Fibroblast of skin of right quadriceps (primary cell): ENCODE measurements at places on chromosomes 6 and 20.
A peak's percentile ranks its signal among the peaks of the same experiment; 100 is the strongest.

DNA sequence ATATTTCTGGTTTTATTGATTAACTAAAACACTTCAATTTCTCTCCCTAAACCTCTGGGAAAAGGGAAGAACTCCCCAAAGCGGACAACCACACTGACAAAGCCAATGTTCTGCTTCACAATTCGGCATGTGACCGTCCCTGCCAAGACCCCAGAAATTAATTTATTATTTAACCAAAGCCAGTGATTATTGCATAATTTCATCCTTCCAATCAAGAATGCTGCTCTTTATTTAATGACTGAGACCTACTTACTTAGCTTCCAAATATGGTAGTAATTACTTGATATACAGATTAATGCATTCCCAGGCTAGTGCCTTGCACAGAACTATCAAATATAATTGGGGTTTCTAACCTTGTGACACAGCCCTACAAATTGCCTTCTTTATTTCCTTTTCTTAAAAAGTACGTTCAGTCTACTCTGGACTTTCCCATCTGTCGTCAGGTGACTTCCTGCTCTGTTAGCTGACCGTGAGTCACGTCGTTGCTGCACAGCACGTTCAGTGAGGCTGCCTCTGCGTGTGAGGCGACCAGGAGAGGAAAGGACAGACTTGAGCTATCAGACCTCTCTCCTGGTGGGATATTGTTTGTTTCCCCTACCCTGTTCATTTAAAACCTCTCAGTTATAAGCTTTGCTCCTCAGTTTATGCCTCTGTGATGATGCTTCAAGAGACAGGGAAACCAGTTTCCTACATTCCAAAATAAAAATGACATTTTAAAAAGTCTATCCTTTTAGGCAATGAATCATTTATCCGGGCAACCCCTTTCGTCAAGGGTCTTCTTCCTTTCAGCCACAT, 55.7 kb upstream of the TNFAIP3 start:
- peak; percentile 74 for DNase-seq

- peak; percentile 55 for DNase-seq
Measured at GRCh38 chr6:125188037-125188436, 34.5 kb downstream of the TPD52L1 start.

GRCh38 chr6:149150801-149151398, 166.6 kb upstream of the TAB2 start:
- no peak for DNase-seq

- peak; percentile 17 for DNase-seq
Measured at GRCh38 chr6:3471711-3472110, 14.9 kb upstream of the SLC22A23 start.

DNA sequence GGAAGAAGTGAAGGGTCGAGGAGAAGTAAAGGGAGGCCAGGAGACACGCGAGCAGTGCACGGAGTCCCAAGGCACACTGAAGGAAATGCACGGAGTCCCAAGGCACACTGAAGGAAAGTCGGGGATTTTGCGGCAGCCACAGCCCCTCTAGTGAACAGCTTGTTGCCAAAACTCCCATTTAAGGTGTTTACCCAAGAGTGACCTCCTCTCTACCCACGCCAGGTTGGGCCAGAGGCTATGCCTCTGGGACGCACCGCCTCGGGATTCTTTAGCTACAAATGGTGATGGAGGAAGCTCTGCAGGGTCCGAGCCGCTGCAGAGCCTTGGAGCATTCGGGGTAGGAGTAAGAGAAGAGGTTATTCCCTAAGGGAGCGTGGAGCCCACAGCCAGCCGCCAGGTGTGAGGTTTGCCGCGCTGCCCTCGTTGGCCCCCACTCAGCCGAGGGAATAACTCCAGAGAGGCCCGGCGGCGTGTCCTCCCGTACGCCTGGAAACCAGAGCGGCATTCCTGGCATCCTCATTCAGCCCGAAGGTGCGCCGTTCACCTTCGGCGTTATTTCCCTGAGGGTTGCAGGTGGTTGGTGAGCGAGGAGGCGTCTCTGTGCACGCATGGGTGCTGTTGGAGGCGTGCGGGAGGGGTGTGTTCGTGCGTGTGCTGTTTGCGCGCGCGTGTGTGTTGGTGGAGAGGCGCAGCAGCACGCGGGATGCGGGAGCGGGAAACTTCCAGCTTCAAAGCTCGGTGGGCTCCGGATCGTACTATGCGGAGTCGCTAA, 3.4 kb upstream of the MAFB start:
- DNase-seq: no peak

GRCh38 chr6:131004936-131005335, 58.1 kb downstream of the EPB41L2 start:
- no peak for DNase-seq

GRCh38 chr6:139344186-139344963, 30.1 kb downstream of the CITED2 start:
- DNase-seq: no peak

GRCh38 chr6:144667532-144668503, 382.7 kb downstream of the UTRN start:
- DNase-seq: no peak

- DNase-seq: no peak
Measured at GRCh38 chr20:15333170-15333569, 995.8 kb upstream of the FLRT3 start.

DNA sequence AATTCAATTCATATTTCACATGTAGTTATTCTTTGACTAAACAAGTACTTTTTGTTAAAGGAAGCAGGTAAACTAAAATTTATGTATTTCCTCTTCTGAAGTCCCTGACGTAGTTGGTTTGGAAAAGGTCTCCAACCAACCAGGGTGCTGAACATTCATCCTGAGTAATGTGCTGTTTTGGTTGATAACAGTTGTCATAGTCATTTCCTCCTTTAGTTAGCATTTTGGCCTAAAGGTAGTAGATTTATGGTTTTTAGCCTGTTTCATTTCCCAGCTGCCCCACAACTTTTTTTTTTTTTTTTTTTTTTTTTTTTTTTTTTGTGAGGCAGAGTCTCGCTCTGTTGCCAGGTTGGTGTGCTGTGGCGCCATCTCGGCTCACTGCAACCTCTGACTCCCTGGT, 382.8 kb upstream of the FLRT3 start:
- DNase-seq: no peak

- no peak for DNase-seq
Measured at GRCh38 chr20:62799873-62800272, 3.6 kb downstream of the MRGBP start.

DNA sequence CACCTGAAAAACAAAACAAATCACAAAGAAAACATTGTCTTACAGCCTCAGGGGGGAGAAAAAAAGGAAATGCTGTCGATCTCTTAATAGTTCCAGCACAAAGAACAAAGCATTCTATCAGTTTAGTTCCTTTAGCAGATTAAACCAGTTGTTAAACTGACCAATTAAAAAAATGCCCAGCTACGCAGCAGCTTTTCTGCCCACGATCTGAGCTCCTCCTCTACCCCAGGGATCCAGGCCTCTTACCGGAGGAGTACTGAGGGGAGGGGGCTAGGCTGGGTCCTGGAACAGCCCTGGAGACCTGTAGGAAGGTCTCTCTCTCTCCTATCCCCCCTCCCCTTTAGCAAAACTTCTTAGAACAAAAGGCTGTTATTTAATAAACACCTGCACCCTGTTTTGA, 13.4 kb downstream of the PTK7 start:
- no peak for DNase-seq

DNA sequence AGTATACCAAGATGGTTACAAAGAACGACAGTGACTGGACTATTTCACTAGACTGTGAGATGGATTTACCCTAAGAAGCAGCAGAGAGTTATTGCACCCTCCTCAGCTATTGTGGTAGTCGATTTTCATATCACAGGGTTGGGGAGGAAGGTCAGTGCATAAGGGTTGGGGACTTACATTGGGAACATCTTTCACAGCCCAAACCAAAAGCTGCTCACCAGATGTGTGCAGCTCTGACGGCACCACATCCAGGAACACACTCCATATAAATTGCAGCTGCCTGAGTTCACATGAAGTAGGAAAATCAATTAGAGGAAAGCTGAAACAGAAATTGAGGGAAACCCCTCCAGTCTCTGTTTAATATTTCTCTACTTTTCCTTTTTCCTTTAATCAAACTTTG, 470.5 kb upstream of the NRSN1 start:
- DNase-seq: no peak

DNA sequence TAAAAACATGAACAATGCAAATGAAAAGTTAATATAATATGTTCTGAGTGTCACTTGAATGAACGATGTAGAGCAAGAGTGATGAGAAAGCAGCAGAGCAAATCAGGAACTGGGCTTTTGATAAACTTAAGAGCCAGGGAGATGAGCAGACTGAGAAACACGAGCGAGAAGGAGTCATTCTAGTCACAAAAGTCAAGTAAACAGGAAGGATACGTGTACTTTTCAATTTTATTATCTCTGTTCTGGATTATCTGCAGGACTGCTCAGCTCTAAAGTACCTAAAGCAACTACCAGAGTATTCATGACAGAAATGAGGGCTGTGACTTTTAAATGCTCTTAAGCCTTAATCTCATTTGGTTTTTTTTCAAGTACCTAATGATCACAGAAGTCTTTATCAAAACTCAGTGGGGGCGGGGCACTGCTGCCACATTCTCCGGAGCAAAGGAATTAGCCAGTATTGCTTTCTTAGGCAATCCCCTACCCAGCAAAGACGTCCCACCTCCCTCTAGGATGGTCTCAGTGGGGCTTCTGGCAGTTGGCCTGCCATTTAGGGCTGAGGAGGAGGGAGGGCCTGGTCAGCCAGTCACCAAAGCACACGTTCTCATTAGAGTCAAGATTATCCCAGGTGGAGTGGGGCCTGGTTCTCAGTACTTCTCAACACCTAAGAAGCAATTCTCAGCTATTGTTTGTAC, 8.6 kb downstream of the MAN1A1 start:
- no peak for DNase-seq

DNA sequence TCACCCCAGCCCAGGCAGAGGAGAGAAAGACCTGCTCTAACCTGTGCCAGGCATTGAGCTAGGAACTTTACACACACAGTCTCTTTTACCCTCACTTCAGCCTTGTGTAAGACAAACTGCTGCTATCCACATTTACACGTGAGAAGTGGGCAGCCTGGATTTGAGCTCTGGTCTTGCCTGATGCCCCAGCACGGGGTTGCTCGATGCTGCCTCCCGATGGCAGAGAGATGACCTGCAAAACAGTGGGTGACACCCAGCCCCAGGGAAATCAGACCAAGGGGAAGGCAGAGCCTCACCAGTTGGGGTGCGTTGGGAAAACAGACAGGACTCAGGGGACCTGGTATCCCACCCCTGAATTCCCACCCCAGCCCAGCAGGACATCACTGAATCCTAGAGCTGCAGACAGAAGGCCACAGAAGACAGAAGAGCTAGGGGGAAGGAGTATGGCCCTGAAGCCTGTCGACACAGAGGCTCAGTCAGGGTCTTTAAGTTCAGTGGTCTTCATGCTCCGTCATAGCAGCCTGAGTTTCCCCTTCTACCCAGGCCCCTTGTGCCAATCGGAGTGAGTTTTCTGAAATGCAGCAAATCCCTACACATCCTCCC, 990 bp downstream of the BPI start:
- DNase-seq: no peak

- DNase-seq: no peak
Measured at GRCh38 chr20:22578221-22579118, 5.9 kb downstream of the FOXA2 start.

DNA sequence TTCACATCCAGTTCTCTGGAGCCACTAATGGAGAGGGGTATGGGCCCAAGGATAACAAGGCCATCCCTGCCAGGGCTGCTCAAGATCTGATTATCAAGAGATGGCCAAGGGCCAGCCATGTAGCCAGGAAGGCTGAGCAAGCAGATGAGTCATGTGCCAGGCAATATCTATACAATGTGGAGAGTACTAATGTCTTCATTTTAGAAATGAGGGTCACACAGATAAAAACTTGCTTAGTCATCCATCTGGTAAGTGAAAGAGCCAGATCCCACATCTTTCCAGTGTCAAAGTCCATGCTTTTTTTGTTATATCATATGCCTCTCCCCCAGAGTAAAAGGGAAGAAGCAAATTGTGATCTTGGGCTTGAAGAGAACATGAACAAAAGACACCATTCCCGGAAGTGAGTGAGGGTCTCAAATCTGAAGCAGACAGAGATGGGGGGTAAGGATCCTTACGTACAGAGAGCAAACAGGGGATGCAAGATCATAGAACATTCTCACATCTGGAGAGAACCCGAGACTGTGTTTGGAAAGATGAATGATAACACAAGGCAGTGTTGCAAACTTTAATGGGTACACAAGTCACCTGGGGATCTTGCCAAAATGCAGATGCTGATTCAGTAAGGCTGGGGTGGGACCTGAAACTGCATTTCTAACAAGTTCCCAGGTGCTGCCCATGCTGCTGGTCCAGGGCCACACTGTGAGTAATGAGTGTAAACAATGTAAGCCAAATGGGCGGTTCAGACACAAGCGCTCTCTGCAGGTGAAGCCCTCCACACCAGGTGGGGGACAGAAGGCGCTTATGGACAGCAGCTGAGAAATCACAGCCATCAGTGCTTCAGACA, 20.0 kb upstream of the GSTA3 start:
- peak; percentile 94 for DNase-seq

DNA sequence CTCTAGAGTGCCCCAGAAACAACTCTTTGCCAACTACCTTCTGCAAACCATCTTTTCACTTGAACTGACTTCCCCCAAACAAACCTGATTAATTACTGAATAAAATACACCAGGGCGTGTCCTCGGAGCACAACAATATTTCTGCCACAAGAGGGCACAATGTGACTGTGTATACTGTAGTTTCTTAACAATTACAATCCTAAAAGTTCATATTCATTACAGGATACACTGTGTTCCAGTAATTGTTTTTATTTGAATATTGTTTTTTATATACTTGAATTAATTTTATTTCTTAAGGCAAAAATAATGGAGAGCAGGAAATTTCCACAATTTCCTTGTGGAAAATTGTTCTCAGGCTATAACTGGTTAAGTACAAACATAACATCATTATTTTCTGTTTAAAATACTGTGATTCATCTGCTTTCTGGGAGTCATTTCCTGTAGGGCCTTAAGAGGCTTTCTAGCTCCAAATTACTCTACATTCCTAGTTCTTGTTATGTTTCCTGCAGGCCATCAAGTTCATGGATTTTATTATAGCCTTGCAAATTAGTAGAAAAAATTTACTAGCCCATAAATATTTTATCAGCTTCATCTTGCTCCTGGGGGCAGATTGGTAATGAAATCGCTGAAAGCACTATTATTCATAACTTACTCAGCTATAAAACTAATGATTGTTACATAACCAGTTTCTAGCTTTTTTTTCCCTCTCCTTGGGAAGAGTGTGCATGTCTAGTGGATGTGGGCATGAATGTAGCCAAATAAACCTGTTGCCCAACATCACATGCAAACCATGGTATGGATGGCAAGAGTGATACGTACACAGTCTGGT, 51.9 kb upstream of the SLC22A16 start:
- peak; percentile 93 for DNase-seq
